Naive thymus-derived CD8-positive, alpha-beta T cell (primary cell): ENCODE measurements at places on chromosomes 1 and 21. TPM values are rescaled to one million over a fixed set of nuclear protein-coding genes. Genes with fewer than 3 reads are reported as not detected.

CFHR1 gene
- not detected for total RNA-seq

WNT2B gene
- 0.21 TPM for total RNA-seq

BSND gene
- not detected for total RNA-seq

NID1 gene
- total RNA-seq: 0.08 TPM

GRCh38 chr1:179090522-179090921 lies 8.7 kb downstream of the TOR3A start:
- H3K27ac ChIP-seq: peak overlapping the region; percentile 72
- H3K4me1 ChIP-seq: peaks cover 12% of the 10 kb centered on the region
- DNase-seq: no peak
- H3K4me3 ChIP-seq: no peak overlapping the region
- peaks cover 62% of the 10 kb centered on the region for H3K36me3 ChIP-seq

- H3K4me3 ChIP-seq: no peak overlapping the region
- peaks cover 25% of the 10 kb centered on the region for H3K36me3 ChIP-seq
- no peak for DNase-seq
These were observed 106.8 kb downstream of the RAVER2 start for GRCh38 chr1:64851664-64852063.

- H3K27me3 ChIP-seq: no peaks in the 10 kb centered on the region
- no peaks in the 10 kb centered on the region for H3K4me1 ChIP-seq
These were observed 234.3 kb upstream of the ADAMTS5 start for GRCh38 chr21:27201197-27201596.

DNA sequence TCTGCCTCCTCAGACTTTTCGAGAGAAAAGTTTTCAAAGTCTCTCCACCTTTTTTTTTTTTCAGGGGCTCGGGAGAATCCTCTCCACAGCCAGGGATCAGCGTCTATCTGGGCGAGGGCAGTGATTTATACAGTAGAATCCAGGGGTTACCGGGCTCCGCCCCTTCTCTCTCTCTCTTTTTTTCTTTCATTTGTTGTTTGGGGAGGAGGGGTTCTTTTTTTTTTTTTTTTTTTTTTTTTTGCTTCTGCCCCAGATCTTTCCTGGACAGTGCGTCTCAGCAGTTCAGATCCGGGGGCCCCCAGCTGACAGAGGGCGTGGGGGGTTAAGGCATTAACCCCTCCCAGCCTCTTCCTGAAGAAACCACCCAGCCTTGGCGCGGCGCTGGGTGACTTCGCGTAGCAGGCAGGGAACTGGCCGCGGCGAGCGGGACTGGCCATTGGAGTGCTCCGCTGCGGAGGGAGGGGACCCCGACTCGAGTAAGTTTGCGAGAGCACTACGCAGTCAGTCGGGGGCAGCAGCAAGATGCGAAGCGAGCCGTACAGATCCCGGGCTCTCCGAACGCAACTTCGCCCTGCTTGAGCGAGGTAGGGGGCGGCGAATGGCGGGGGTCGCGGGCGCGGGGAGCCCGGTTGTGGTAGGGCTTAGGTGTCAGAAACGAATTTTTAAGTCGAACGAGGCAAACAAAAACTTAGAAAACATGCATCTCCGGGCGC lies at the start of gene S1PR1:
Gene S1PR1 (plus strand): TSS at position 504 of the 713 bp plus-strand sequence. CDS start 1,966 bp downstream, outside the sequence.
- no peaks in the 10 kb centered on the region for H3K27me3 ChIP-seq
- H3K36me3 ChIP-seq: peaks cover 33% of the 10 kb centered on the region

GRCh38 chr1:155957411-155957915 lies 16.0 kb downstream of the RXFP4 start:
- H3K27me3 ChIP-seq: no peaks in the 10 kb centered on the region
- peak overlapping the region; percentile 56 for H3K27ac ChIP-seq
- H3K4me3 ChIP-seq: no peak overlapping the region
- no peak for DNase-seq
- H3K36me3 ChIP-seq: peaks cover 94% of the 10 kb centered on the region
- peaks cover 8% of the 10 kb centered on the region for H3K4me1 ChIP-seq

DNA sequence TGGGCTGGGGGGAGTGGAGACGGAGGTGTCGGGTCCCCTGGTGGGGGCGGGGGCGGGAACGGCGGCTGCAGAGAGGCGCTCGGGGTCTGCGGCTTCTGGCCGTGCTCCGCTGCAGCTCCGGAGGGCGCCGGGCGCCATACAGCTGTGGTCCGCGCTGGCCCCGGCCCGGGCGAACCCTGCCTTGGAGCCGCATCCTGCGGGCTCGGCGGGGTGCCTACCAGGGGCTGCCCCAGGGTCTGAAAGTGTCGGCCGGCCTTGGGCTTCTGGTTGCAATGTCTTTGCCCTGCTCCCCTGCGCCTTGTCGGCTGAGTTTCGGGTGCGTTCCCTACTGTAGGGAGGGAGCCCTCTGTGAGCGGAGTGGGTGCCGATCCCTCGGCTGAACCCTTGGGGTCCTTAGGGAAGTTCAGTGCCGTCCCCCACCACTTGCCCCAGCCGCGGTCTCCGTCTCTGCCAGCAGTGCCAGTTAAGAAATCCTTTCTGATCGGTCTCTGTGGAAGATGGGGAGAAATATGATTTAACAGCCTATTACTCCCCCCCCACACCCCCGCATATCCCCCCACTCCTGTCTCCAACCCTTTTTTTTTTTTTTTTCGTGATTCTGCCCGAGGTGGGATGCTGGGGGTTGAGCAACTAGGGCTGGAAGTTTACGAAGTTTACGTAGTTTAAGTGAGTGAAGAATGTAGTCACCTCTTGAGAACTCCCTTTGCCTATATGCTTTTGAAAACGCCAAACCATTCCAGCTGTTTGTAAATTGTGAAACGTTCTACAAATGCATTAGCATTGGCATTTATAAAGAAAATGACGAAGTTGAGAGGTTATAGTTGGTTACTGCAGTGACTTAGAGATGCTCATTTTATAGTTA lies 588 bp downstream of the NEXN start:
- H3K36me3 ChIP-seq: peaks cover 6% of the 10 kb centered on the region
- H3K27me3 ChIP-seq: peaks cover 21% of the 10 kb centered on the region
- no peak for DNase-seq
- no peak overlapping the region for H3K27ac ChIP-seq
- peaks cover 10% of the 10 kb centered on the region for H3K4me1 ChIP-seq

- no peak overlapping the region for H3K27ac ChIP-seq
- H3K27me3 ChIP-seq: peaks cover 5% of the 10 kb centered on the region
- H3K4me1 ChIP-seq: no peaks in the 10 kb centered on the region
- H3K36me3 ChIP-seq: no peaks in the 10 kb centered on the region
These were observed 5.2 kb upstream of the HSD3B2 start for GRCh38 chr1:119409731-119410130.

DNA sequence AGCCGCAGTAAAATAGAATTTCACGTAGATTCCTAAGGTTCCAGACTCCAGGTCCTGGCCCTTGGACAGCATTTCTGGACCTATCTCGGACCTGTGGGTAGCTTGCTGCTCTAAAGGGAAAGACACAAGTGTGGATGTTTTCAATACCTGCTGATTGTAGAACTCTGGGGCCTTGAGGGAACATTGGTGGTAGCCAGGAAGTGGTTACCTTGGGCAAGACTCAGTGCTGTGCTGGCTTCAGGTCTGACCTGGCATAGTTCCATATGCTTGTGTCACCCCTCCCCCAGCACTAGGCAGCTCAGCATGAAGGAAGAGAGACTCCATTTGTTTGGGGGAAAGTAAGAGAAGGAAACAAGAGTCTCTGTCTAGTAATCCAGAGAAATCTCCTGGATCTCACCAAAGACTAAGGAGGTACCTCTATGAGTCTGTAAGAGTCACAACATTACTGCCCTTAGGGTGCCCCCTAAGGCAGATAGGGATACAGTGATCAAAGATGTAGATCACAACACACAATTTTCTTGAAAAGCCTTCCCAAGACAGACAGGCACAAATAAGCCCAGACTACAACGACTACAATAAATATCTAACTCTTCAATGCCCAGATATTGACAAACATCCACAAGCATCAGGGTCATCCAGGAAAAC lies 398.8 kb downstream of the TGFB2 start:
- H3K27ac ChIP-seq: no peak overlapping the region
- H3K4me3 ChIP-seq: no peak overlapping the region
- DNase-seq: no peak
- no peaks in the 10 kb centered on the region for H3K27me3 ChIP-seq
